ENCODE measurements at places on chromosomes 6 and 20.

GRCh38 chr20:14830899-14831298, 493.5 kb upstream of the FLRT3 start:
- DNase-seq, result no peak

GRCh38 chr6:80991316-80991715, 761.2 kb downstream of the TENT5A start:
- no peak for DNase-seq

DNA sequence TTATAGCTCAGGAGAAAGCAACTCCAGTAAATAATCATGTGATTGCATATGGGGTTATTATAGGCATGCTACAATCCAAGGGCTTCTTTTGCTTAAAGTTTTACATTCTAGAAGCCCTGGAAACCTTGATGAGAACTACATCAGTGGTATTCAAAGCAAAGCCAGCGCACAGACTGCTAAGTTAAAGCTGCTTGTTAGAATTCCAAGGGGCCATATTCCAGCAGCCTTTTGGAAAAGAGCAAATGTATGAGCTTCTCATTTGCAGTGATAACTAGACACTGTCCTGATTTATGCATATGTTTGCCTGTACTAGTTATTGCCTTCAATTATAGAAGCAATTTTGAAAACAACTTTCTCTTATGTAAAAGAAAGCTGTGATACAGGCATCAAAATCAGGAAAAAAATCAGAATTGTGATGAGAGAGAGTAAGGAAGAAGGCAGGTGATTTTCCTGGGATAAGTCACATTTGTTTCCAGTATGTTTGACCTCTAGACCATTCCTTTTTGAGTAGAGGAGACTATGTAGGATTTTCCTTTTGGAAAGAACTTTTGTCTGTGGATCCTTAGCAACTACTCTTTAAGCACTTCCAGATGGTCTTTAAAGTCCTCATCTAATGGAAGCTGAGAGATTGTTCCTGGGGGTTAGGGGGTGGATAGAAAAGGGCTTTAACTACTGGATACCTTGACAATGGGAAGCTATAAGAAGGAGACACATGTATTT, 159.2 kb downstream of the PLCB4 start:
- no peak for DNase-seq

DNA sequence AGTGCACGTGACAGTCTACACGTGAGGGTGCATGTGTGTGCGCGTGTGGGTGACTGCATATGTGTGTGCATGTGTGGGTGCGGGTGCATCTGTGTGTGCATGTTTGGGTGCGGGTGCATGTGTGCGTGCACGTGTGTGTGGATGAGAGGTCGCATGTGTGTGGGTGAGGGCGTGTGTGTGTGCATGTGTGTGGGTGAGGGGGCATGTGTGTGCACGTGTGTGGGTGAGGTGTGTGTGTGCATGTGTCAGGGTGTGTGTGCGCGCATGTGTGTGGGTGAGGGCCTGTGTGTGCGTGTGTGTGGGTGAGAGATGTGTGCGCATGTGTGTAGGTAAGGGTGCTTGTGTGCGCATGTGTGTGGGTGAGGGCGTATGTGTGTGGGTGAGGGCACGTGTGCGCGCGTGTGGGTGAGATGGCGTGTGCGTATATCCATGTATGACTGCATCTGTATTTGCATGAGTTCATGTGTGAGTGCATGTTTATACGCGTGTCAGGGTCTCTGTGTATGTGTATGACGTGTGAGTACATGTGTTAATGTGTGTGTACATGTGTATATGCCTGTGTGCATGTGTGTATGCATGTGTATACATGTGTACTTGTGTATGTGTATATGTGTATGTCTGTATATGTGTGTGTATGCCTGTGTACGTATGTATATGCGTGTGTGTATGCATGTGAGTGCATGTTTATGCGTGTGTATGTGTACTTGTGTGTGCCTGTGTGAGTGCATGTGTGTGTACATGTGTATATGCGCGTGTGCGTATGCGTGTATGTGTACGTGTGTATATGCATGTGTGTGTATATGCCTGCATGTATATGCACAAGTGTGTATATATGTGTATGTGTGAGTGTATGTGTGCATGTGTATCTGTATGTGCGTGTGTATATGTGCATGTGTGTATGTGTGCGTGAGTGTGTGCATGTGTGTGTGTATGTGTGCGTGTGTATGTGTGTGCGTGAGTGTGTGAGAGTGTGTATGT, 4.1 kb upstream of the LIME1 start:
- no peak for DNase-seq

GRCh38 chr6:39665861-39666260, 59.3 kb downstream of the KIF6 start:
- DNase-seq, result no peak

- peak; percentile 91 for DNase-seq
Observed at GRCh38 chr6:8627085-8627861, 191.9 kb upstream of the SLC35B3 start.

GRCh38 chr6:35905841-35906498, 14.9 kb downstream of the SRPK1 start:
- DNase-seq, result peak; percentile 64

GRCh38 chr6:166286839-166287271, 21.3 kb downstream of the PRR18 start:
- no peak for DNase-seq

DNA sequence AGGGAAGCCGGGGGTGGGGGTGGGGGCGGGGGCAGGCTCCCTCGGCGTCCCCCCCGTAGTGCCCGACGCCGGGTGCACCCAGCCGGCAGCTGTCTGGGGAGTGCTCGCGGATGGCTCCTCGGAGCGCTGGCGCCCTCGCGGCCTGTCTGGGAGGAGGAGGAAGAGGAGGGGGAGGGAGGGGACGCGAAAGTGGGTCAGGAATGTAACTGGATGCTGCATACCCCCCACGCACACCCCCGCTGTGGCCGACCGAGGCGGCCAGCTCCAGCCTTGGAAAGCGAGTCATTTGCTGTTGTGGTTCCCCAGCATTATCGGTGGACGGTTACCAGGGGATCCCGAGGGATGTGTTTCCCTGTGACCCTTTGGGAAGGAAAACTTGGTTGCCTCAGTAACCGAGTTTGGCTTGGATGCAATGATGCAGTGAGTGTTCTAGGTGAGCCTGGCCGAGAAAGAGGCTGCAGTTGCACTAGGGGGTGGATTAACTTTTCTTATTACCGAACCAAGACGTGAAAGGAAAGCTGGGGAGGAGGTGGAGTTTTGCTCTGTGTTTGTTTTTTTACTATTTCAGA, 55.2 kb upstream of the RREB1 start:
- peak; percentile 83 for DNase-seq

- DNase-seq, result no peak
Observed at GRCh38 chr6:34574647-34575293, 18.6 kb upstream of the SPDEF start.

GRCh38 chr6:80020381-80021120, 16.1 kb downstream of the TTK start:
- no peak for DNase-seq

DNA sequence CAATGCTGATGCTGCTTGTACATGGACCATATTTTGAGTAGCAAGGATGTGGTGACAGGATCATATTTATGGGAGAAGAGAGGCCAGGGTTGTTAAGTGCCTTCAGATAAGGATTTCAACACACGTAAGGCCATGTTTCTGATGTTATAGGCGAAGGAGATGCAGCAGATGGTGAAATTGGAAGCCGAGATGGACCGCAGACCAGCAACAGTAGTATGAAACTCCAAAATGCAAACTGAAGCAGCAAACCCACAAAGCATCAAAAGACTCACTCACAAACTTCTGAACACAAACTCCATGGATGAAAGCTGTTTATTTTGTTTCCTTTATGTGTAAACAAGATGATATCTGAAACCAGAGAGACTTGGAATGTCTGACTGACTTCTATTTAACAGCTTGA, 35.6 kb upstream of the LAMP5 start:
- DNase-seq, result no peak

DNA sequence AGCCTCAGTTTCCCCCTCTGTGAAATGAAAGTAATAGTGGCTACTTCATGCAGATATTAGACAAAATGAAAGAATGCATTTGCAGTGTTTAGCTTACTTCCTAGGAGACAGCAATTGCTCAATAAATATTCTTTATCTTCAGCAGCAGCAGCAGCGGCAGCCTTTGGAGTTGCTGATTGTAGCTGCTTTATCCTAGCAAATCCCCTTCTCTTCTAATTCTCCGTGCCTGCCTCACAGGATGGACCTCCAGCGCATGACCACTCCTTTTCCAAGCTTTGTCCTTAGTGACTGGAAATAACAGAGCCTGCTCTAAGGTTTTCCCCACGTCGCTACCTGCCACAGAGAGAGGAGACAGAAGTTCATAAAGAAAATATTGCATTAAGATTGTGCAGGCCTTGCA, 279.8 kb downstream of the TSHZ2 start:
- DNase-seq, result no peak

GRCh38 chr20:47088335-47088734, 193.7 kb downstream of the EYA2 start:
- DNase-seq, result no peak

DNA sequence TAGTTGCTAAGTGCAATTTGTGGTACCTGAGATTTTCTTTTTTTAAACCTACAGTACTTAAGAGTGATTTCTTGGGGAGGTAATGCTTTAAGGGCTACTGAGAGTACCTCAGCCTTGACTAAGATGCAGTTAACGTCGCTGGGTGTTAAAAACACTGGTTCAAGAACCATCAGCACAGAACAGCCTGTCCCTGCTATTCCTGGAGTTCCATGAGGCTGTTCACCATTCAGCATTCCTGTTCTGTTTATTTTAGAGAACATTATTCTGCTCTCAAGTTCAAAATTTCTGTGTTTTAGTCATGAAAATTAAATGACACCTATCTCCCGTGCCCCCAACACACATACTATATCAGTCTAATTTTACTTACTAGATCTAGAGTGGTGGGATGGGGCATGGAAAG, 1.7 kb upstream of the PRELID3B start:
- DNase-seq, result no peak

- DNase-seq, result peak; percentile 58
Observed at GRCh38 chr6:9136141-9136822, 700.9 kb upstream of the SLC35B3 start.

DNA sequence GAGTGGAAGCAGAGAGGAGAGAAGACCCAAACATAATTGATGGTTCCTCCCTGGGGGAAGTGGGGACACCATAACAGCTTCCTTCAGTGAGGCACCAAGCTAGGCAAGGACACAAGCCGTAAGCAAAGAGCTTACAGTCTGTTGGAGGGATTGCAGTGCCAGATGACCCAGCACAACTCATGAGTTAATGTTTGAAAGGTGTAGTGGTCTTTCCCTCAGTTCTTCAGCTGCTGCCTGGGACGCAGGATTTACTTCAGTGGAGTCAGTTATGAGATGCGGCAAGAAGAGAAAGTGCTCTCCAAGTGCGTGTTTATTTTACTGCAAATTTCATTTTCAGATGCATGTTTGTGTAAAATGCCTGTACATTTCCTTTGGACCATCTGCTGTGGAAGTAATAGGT, 38.7 kb upstream of the SLC17A4 start:
- no peak for DNase-seq

DNA sequence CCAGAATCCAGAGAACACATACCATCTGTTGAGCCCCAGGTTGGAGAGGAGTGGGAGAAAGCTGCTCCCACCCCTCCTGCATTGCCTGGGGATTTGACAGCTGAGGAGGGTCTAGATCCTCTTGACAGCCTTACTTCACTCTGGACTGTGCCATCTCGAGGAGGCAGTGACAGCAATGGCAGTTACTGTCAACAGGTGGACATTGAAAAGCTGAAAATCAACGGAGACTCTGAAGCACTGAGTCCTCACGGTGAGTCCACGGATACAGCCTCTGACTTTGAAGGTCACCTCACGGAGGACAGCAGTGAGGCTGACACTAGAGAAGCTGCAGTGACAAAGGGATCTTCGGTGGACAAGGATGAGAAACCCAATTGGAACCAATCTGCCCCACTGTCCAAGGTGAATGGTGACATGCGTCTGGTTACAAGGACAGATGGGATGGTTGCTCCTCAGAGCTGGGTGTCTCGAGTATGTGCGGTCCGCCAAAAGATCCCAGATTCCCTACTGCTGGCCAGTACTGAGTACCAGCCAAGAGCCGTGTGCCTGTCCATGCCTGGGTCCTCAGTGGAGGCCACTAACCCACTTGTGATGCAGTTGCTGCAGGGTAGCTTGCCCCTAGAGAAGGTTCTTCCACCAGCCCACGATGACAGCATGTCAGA, 77.4 kb downstream of the ASXL1 start:
- DNase-seq, result no peak

DNA sequence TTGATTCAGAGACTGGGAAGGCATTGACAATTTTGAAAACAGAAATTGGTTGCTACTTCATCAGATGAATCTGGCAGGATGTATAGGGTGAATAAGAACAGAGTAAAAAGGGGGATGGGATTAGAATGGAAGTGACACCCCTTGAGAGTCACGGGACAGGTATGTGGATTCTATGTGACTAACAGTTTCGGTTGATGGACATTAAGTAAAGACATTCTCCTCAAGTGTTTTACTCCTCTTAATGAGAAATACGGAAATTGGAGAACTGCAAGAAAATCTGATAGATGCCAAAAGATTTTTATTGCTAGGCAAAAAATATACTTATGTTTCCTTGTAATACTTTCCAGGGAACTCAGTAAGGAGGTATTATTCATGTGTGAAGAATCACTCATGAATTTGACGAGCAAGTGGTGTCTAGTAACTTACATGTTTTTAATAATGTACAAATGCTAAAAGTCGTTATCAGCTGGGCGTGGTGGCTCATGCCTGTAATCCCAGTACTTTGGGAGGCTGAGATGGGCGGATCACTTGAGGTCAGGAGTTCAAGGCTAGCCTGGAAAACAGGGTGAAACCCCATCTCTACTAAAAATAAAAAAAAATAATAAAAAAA, 135.8 kb downstream of the KIF16B start:
- DNase-seq, result no peak

- peak; percentile 28 for DNase-seq
Observed at GRCh38 chr6:2008383-2008976, 236.9 kb downstream of the GMDS start.

DNA sequence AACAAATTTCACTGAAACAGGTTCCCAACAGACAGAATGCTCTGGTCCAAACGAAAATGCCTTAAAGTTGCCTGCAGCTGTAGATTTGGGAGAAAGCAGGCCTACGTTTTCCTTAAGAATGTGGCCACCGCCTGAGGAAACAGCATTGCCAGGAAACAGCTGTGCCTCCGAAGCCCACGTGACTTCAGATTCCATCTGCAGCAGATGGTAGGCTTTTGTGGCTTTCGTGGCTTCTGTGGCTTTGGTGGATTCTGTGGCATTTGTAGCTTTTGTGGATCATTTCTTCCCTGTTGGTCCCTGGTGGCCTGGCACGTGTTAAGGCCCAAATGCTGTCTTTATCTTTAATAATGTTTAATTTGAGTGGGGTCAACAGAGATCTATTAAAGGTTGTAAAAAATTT, 222.9 kb downstream of the TTLL2 start:
- DNase-seq, result no peak

- no peak for DNase-seq
Observed at GRCh38 chr6:46899659-46900058, 22.1 kb downstream of the ADGRF5 start.

DNA sequence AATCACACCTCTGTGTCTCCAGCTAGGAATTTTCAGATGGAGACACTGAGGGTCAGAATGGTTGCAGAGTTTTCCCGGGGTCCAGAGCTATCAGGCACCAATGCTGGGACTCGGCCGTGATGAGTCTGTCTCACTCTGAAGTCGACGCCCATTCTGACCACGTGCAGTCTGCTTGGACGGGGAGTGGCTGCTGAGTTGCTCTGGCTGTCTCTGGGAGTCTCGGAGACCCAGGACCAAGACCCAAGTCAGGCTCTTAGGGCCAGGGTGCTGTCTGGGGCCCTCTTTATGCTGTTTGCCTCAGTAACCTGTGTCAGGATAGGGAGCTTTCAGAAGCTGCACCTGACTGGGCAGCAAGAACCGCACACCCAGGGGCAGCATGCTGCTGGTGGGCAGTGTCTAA, 4.6 kb downstream of the IP6K3 start:
- no peak for DNase-seq
